ENCODE measurements at places on chromosomes 1 and 21.
A peak's percentile ranks its signal among the peaks of the same experiment; 100 is the strongest.

DNA sequence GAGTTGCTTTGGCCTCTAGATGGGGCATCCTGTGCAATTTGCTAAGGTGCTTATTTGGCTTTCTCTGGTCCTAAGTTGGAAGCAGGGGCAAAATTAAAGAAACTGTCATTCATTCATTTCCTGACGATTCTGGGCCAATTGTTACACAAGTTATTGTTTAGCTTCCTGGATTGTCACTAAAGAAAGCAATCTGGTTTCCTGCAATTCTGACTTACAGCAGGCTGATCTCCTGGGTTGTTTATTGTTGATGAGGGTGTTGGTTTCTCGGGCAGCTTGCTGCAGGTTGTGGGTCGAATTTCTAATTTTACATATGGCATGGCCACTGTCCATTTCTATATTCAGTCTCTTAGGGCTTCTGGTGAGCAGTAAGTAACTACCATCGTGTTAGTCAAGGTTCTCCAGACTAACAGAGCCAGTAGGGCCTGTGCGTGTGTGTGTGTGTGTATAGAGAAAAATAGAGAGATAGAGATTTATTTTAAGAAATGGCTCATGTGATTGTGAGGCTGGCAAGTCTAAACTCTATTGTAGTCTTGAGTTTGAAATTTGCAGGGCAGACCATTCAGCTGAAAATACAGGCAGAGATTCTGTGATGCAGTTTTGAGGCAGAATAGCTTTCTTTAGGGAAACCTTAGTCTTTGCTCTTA, 30.4 kb downstream of the CTH start:
- no peak for DNase-seq

GRCh38 chr1:210739627-210740026, 394.3 kb downstream of the KCNH1 start:
- no peak for DNase-seq

- DNase-seq: no peak
Measured at GRCh38 chr1:88519156-88519555, 164.9 kb upstream of the PKN2 start.

DNA sequence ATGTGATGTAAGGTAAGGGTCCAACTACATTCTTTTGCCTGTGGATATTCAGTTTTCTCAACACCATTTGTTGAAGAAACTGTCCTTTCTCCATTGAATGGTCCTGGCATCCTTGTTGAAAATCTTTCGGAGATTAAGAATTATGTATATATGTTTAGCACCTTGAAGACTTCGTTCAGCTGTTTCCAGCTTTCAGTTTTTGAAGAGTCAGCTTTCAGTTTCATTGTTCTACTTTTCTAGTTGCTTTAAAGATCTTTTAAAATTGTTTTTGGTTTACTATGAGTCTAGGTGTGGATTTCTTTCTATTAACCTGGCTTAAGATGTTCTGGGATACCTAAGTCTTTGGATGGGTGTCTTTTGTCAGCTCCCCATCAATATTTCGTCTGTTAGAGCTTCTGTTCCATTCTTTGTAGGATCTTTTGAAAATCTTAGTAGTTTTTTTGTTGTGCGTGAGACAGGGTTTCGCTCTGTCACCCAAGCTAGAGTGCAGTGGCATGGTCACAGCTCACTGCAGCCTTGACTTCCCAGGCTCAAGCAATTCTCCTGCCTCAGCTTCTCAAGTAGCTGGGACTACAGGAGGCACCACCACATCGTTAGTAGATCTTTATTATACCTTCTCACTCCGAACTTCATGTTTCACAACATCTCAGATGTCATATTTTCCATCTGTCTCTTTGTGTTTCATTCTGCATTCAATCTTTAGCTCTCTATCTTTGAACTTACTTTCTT, 353.5 kb upstream of the B3GALT2 start:
- no peak for DNase-seq

DNA sequence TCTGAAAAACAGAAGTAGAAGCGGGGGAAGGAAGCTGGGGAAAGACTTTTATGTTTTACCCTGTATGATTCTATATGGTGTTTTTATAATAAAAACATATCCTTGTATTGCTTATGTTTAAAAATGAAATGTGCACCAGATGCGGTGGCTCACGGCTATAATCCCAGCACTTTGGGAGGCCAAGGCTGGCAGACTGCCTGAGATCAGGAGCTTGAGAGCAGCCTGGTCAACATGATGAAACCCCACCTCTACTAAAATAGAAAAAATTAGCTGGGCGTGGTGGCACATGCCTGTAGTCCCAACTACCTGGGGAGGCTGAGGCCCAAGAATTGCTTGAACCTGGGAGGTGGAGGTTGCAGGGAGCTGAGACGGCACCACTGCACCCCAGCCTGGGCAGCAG, 155.4 kb downstream of the SMYD3 start:
- DNase-seq: no peak

- DNase-seq: no peak
Measured at GRCh38 chr1:119053917-119054316, 65.8 kb upstream of the TBX15 start.

DNA sequence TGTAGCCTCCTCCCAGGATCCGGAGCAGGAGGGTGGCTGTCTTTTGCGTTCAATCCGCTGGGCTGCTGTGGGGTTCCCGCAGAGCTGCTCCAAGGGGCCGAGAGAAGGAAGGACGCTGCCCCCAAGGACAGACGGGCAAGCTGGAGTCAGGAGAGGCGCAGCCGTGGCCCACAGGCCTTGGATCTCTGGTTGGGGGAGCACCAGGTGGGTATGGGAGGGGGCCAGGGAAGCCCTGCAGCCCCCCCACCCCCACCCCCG, 15.9 kb upstream of the SKI start:
- no peak for DNase-seq

- peak; percentile 67 for DNase-seq
Measured at GRCh38 chr1:16078925-16079656, 5.6 kb upstream of the FAM131C start.

GRCh38 chr1:2383576-2383975, 7.8 kb downstream of the MORN1 start:
- DNase-seq: no peak

DNA sequence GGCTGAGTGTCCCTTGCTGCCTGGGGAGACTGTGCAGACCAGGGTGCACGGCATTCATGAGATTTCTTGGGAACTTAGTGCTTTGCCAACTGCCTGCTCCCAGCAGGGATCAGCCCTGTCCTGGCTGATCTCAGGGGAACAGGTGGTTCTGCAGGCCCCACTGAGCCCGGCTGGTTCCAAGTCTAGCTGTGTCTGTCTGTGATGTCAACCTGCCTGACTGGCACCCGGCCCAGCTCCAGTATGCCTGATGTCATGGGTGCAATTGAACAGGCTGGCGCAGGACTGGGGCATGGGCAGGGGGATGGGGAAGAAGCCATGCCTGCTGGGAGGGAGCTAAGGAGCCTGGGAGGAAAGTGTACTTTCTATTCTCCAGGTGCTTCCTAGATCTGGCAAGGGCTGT, 227.1 kb downstream of the GRIK3 start:
- no peak for DNase-seq

- no peak for DNase-seq
Measured at GRCh38 chr1:117586747-117587498, 18.9 kb upstream of the TENT5C start.

DNA sequence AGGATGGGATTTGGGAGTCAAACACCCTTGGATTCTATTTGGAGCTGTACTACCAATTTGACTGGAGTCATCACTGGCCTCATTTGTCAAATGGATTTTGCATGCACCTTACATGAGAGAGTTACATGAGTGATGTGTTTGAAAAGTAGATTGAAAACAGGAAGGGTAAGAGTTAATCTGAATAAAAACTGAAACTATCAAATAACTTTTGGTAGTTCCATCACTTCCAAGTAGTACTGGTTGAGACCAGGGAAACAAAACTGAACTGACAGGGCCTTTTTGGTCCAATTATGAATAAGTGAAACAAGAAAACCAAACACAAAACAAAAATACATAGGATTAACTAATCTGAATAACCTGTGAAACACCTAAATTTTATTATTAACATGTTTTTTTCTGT, 30.2 kb downstream of the NUCKS1 start:
- DNase-seq: no peak

- DNase-seq: no peak
Measured at GRCh38 chr1:59986516-59987310, 60.1 kb upstream of the CYP2J2 start.

DNA sequence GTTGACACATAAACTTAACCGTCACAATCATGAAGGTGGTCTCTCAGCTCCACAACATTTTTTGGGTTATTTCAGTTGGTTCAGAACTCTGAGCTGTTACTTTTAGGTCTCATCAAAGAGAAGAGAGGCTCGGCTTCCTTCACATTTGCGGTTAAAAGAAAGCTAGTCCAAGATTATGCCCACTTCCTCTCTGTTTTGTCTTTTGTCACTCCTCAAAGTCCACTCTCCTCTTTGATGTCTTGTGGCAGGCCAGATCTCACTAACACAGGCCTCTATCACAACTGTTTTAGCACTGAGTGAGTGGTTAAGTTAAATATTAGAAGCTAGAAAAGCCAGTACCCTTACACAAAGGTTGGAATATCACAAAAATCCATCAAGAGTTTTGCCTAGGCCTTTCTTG, 195.7 kb downstream of the FCRL5 start:
- DNase-seq: no peak

DNA sequence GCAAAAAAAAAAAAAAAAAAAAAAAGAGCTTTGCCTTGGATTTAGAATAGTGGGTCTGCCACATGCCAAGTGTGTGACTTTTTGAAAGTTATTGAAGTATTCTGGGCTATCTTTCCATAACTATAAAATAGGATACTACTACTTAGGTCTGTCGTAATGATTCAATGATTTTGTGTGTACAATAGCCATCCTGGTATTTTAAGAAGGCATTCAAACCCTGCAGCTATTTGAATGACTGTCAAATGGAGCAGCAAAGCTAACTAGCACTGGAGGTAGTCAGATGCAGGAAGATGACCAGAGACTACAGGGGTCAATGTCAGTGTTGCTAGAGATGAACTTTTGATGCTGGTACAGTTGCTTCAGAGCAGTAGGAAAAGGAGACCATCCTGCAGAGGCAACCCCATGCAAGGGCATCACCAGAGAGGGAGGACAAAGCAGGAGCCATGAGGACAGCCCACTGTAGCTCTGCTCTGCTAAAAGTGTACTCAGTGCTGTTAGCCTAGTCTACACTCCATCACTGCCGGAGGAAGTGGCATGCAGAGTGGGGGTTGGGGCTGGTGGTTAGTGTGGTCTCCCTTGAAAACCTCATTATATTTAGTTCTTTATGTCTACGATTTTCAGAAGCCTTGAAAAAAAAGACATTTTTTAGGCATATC, 29.0 kb downstream of the DUSP10 start:
- no peak for DNase-seq

GRCh38 chr1:193030280-193030679, 28.9 kb downstream of the UCHL5 start:
- no peak for DNase-seq

- no peak for DNase-seq
Measured at GRCh38 chr1:66492424-66492823, 41.5 kb upstream of the SGIP1 start.

GRCh38 chr1:203624341-203624712, 2.3 kb upstream of the ATP2B4 start:
- DNase-seq: no peak

- DNase-seq: no peak
Measured at GRCh38 chr1:111716333-111716732, 22.9 kb downstream of the INKA2 start.

DNA sequence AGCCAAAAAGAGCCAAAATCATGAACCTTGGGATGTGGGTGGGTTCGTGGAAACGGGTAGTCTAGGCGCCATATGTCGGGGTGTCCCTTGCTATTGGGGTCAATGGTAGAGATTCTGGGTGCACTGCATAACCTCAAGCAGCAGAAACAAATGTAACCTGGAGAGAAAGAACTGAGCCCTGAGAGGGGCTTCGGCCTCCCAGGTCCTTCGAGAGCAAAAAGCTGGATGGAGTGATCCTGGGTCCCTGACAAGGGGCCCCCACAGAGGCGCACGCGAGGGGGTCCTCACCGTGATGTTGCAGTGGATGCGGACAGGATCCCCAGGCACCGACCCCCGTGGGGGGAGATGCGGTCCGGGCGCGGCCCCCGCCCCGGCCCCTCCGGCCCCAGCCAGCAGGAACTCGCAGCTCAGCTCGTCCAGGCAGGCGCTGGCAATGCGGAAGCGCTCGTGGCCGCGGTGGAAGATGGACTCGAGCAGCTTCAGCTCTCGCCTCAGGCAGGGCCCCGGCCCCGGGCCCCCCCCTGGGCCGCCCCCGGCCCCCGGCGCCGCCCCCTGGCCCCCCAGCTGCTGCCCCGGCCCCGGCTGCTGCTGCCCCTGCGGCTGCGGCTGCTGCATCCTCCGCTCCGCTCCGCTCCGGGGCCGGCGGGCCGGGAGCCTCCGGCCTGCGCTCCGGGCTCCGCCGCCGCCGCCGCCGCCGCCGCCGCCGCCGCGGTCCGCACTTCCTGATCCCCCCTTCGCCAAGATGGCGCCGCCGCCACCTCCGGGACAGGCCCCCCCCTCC, at the start of gene UBE2Q1:
UBE2Q1 (minus strand) TSS at position 724 of the 781 bp plus-strand sequence; CDS start at position 615, 109 bp downstream.
- no peak for DNase-seq

- DNase-seq: no peak
Measured at GRCh38 chr1:83520797-83521196, 478.1 kb downstream of the TTLL7 start.

- DNase-seq: no peak
Measured at GRCh38 chr1:45924736-45925135, 121.3 kb downstream of the MAST2 start.

DNA sequence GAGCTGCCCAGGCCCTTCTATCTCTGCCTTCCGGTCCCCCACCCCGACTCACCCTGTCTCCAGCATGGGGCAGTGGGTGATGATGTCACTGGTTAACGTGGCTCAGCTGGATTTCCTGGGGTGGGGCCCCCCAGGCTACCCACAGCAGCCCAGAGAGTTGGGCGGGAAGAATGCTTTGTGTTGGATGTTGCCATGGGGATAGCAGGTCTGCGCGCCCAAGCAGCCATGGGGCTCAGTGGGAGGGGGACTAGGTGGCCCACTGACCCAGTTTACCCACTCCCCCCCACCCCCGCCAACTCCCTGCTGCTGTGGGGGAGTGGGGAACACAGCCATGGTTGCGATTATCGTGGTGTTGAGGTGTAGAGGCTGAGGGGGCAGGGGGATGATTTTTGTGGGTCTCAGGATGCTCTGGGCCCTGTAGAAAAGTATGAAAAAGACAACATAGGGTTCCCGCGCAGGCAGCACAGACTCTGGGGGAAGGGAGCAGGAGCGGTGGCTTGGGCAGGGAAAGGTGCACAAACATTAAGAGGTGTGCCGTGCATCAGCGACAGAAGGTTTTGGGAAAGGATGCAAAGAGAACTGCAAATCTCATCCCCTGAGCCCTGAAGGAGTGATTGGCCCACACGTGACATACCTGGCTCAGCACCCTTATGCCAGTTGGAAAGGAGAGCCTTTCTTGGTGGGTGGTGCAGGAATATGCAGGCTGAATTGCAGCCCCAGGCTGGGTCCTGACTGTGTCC, 8.5 kb downstream of the CELSR2 start:
- no peak for DNase-seq

DNA sequence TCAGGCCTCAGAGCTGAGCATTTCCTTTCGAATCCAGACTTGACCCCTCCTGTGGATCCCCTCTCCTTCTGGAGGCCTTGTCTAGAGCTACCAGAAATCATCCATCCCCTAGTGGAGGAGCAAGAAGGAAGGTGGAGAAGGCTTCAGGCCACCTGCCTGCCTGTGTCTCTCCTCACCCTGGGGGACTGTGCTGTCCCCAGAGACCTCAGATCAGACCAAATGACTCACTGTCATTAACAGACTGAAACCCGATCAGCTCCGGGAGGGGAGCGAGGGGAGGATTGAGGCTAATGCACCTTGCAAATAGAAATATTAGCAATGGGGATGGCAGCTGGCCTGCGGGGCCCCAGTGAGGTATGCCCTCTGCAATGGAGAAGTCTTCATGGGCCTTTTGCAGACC, 2.1 kb downstream of the MYBPH start:
- no peak for DNase-seq

Measured in activated naive CD4-positive, alpha-beta T cell (primary cell).